ENCODE measurements at places on chromosomes 2 and 18. TPM values are rescaled to one million over a fixed set of nuclear protein-coding genes. Genes with fewer than 3 reads are reported as not detected.

- no peaks in the 10 kb centered on the region for H3K4me1 ChIP-seq
- H3K36me3 ChIP-seq, result no peaks in the 10 kb centered on the region
- peaks cover 15% of the 10 kb centered on the region for H3K27me3 ChIP-seq
- DNase-seq, result no peak
- no peak overlapping the region for H3K27ac ChIP-seq
- no peak overlapping the region for H3K4me3 ChIP-seq
Measured at GRCh38 chr18:34775461-34775860, 65.4 kb downstream of the DTNA start.

GRCh38 chr2:148298196-148298595 is 277.3 kb downstream of the MBD5 start:
- H3K27me3 ChIP-seq, result no peaks in the 10 kb centered on the region
- H3K27ac ChIP-seq, result no peak overlapping the region
- H3K4me3 ChIP-seq, result no peak overlapping the region
- H3K4me1 ChIP-seq, result no peaks in the 10 kb centered on the region

DNA sequence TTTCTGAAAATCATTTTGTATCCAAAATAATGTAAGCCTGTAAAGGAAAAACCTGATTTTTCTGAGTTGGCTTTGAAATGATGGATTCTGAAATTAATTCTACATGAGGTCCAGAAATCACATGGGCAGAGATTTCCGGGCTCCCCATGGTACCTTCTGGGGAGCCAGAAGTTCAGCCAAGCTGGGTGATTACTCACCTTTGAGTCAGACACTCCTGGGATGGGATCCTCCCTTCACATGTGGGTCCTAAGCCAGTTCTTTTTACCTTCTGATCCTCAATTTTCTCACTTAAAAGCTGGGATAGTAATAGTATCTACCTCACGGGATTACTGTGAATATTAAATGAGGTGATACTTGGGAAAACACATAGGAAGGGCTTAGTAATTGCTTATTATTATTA is 179.8 kb upstream of the EPAS1 start:
- H3K27ac ChIP-seq, result no peak overlapping the region
- no peak overlapping the region for H3K4me3 ChIP-seq
- no peak for DNase-seq
- no peaks in the 10 kb centered on the region for H3K27me3 ChIP-seq

DNA sequence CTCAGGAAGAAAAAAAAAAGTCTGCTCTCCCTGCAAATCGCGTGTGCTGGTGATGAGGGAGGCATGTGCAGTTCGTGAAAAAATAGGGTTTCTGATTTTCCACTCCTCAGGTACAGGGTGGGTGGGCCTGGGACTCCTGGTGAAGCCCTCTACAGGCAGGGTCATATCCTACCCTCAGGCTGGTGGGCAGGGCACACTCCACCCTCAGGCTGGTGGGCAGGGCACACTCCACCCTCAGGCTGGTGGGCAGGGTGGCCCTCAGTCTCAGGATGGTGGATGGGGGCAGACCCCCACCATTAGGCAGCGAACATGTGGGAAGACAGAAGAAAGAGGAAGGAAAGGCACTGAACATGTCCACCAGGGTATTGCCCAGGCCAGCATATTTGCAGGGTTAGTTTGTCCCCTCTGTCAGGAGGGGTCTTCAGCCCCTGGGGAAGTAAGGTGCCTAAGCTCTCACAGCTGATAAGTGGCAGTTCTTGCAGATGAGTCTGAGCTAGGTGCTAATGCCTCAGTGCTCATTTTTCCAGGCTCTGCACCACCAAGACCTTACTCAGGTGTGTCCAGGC is 95.2 kb upstream of the RAB6C start:
- no peaks in the 10 kb centered on the region for H3K36me3 ChIP-seq
- H3K27me3 ChIP-seq, result peaks cover 3% of the 10 kb centered on the region
- no peak overlapping the region for H3K4me3 ChIP-seq
- DNase-seq, result no peak

DNA sequence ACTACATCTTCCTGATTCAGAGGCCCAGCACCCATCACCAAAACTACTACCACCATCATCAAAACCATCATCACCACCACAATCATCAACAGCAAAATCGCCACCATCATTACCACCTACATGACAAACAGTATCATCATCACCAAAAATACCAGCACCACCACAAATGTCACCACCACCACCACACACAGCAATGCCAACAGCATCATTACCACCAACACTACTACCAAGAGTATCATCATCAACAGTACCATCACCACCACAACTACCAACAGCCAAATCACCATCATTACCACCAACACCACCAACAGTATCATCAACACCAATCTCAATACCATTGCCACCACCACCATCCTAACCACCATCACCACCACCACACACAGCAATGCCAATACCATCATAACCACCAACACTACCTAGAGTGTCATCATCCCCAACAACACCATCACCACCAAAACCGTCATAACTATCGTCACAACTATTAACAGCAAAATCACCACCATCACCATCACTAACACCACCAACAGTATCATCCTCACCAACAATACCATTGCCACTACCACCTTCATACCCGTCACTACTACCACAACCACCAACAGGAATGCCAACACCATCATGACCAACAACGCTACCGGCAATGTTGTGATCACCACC is 64.6 kb upstream of the TEX51 start:
- no peaks in the 10 kb centered on the region for H3K36me3 ChIP-seq
- H3K4me1 ChIP-seq, result no peaks in the 10 kb centered on the region
- no peak overlapping the region for H3K27ac ChIP-seq
- peaks cover 3% of the 10 kb centered on the region for H3K27me3 ChIP-seq
- DNase-seq, result no peak
- H3K4me3 ChIP-seq, result no peak overlapping the region

GRCh38 chr2:241339839-241340630 is 16.1 kb upstream of the FARP2 start:
- no peak overlapping the region for H3K4me3 ChIP-seq
- peaks cover 37% of the 10 kb centered on the region for H3K4me1 ChIP-seq
- no peaks in the 10 kb centered on the region for H3K27me3 ChIP-seq

- H3K27ac ChIP-seq, result no peak overlapping the region
- no peak for DNase-seq
- no peak overlapping the region for H3K4me3 ChIP-seq
- peaks cover 18% of the 10 kb centered on the region for H3K4me1 ChIP-seq
- peaks cover 4% of the 10 kb centered on the region for H3K36me3 ChIP-seq
Measured at GRCh38 chr2:42752816-42753813, 10.8 kb downstream of the OXER1 start.

DNA sequence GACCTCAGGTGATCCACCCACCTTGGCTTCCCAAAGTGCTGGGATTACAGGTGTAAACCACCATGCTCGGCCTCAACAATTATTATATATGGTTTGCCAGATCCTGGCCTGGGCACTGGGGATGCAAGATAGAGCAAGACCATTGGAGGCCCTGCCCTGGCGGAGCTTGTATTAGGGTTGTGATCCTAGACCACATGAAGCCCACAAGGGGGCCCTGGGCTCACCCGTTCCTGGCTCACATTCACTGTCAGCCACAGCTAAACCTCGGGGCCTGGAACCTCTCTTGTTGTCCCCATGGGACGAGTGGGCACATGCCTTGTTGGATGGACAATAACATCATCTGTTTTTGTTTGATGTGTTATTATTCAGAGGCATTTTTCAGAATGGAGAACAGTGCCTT is 14.9 kb downstream of the HPCAL1 start:
- no peak overlapping the region for H3K4me3 ChIP-seq
- peaks cover 55% of the 10 kb centered on the region for H3K4me1 ChIP-seq
- peaks cover 22% of the 10 kb centered on the region for H3K36me3 ChIP-seq
- no peak for DNase-seq
- no peak overlapping the region for H3K27ac ChIP-seq

- H3K4me3 ChIP-seq, result no peak overlapping the region
- H3K4me1 ChIP-seq, result peaks cover under 1% of the 10 kb centered on the region
- peaks cover 8% of the 10 kb centered on the region for H3K27me3 ChIP-seq
Measured at GRCh38 chr2:240235149-240235803, 94.8 kb upstream of the OTOS start.

DNA sequence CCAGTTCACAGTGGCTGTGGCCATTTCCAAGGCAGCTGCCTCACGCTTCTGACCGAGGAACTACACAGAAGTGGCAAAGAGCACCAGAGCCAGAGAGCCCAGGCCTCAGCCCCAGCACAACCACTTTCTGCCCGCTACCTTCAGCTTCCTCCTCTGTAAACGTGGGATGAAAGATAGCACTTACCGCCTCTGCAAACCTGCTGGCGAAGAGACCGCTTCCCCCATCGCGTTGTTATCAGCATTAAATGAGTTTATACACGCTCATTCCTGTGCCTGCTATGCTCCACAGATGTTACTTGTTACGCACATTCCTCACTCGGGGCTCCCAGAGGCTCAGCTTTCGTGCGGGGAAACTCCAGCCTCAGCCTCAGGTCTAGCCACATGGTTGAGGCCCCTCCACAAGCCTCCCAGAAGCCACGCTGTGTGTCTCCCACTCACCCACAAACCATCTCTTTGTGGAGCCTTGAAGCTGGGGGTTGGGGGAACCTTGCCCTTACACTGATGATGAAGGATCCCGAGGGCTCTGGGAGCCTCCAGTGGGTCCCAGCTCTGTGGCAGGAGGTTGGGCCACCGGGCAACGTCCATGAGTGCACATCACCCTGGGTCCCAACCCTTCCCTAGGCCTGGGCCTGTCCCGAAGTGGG is 63.3 kb upstream of the SMAD7 start:
- no peaks in the 10 kb centered on the region for H3K27me3 ChIP-seq
- peak; percentile 3 for DNase-seq
- no peaks in the 10 kb centered on the region for H3K4me1 ChIP-seq
- H3K36me3 ChIP-seq, result no peaks in the 10 kb centered on the region

The PDE1A gene
- not detected for total RNA-seq

The ALPP gene
- total RNA-seq, result not detected

The KLHL30 gene
- not detected for total RNA-seq

The GAREM1 gene
- total RNA-seq, result not detected

The TUBA4B gene
- not detected for total RNA-seq

The MGAT4A gene
- 67.5 TPM for total RNA-seq

The ATOH8 gene
- not detected for total RNA-seq
